Suppressor macrophage treated with lipopolysaccharide for 4 hours (primary cell): ENCODE measurements at places on chromosomes 7 and 10.

DNA sequence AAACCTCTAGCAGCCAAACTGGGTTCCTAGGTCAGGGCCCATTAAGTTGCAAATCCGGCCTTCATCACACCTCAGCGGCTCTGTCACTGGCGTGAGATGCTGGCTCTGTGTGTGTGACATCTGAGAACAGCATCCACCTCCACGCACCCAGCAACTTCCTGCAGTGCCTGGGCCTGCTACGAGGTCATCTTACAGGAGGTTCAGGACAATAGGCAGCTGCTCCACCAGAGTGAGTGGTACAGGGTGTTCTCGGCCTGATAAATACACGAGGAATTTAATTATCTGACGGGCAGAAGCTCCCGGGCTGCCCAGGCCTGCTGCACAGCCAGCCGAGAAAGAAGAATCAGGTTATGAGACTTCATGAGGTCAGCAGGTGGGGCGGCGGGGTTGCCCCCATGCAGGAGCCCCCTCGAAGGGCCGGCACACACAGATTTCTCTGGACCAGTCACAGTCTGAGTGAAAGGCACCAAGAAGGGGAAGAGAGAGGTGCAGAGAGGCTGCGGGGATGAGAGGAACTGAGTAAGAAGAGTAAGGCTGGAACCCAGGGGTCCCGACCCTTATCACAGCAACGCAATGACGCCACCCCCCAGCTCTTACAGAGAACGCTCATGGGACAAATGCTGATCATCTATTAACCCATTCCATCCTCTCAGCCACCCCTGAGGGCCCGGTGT is 49.3 kb downstream of the CALML3 start:
- DNase-seq: no peak

- DNase-seq: no peak
Observed at GRCh38 chr10:43047288-43047970, 29.4 kb upstream of the RET start.

- no peak for DNase-seq
Observed at GRCh38 chr10:124078714-124079113, 14.7 kb downstream of the CHST15 start.

DNA sequence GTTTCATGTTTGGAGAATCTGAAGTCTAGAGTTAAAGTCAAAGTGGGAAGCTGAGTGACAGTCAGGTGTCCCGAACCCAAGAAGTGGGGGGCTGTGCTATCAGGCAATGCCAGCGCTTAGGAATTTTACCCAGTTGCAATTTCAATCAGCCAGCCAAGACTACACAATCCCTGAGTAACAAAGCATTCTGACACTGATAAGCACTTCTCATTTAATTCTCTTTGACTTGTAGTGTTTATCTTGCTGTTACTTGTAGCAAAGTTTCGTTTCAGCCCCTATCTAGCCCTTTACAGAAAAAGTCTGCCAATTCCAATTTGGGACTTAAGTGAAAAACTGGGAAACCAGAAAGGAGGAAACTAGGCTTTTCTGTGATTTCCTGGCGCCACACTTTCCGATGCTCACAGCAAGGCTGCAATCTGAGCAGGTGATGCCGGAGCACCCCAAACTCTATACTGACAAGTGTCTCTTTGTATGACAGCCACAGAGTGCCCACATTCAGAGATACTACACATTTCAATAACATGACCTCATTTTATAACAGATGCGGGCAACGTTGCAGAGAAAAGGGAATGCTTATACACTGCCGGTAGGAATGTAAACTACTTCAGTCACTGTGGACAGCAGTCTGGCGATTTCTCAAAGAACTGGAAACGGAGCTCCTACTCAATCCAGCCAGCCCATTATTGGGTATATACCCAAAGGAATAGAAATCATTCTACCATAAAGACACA is 61.0 kb downstream of the ITIH5 start:
- DNase-seq: no peak

- DNase-seq: no peak
Observed at GRCh38 chr7:116707289-116707688, 35.3 kb downstream of the MET start.
